ENCODE measurements at places on chromosomes 16 and 17. TPM values are rescaled to one million over a fixed set of nuclear protein-coding genes. Genes with fewer than 3 reads are reported as not detected.

GRCh38 chr17:4110152-4110551 is 32.7 kb downstream of the ZZEF1 start:
- DNase-seq: peak; percentile 38

- DNase-seq: peak; percentile 27
Measured at GRCh38 chr17:68732301-68732749, 131.2 kb upstream of the FAM20A start.

- no peak for DNase-seq
Measured at GRCh38 chr17:67435122-67435521, 58.0 kb downstream of the PITPNC1 start.

- peak; percentile 94 for DNase-seq
Measured at GRCh38 chr16:54286366-54287130, at the start of gene IRX3. IRX3 (minus strand) TSS chr16:54286787; CDS start chr16:54286050, 737 bp downstream.

Gene WNK4
- total RNA-seq: 0.75 TPM

Gene YPEL3
- total RNA-seq: 9.5 TPM

DNA sequence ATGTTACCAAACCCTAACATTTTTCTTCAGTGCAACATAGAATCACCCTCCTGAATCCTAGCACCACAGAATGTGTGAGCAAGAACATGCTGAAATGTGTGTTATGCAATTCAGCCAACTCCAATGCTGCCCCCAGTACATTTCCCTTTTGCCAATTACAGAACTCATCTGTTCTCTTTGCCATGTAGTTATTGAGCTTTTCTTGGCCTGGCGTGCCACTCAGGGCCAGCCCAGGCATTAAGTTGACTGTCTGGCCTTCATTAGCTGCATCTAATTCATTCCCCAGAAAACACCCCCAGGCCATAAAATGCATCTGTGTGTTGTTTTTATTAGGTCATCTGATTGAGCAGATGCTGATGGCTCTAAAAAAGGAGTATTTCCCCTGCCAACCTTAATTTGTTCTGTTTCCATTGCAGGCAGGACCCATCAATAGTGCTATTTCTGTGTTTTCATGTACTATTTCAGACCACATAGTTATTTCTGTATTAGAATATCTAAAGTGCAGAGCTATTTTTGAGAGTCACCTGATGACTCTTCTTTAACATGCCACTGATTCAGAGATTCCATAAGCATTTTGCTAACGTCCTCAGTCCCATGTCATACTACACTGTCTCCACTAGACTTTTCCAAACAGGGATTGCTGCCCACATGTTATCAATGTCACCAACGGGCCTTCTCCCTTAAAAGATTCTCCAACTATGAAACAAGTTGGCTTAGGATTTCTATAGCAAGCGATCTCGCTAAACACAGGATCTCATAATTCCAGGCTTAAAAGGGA is 969.7 kb downstream of the CDH11 start:
- DNase-seq: no peak

GRCh38 chr16:82037666-82038065 is 2.6 kb downstream of the HSD17B2 start:
- DNase-seq: no peak

- DNase-seq: peak; percentile 33
Measured at GRCh38 chr17:6641247-6641863, 495 bp downstream of the TXNDC17 start.

GRCh38 chr16:85293904-85294642 is 181.8 kb upstream of the CIBAR2 start:
- no peak for DNase-seq

DNA sequence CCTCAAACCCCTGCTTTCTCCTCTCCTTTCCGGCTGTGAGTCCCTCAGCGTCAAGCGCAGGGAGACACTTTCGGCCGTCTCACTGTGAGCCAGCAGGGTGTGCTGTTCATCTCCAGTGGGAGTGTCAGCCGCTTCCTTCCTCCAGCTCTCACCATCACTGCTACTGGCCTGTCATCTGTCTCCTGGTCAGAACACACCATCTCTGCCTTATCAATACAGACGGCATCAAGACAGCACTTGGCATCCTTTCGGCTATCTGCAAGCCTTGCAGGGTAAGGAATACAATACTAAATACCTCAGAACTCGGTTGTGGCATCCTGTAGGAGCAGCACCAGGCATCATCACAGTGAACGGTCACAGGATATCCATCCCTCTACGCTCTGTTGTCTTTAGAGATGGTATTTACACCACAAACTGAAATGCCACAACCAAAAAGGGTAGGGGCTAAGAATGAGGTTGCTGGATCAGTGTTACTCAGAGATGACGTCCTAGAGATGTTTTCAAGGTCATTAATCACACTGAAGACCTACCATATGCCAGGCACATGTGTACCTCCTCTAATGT is 20.7 kb upstream of the CMTM4 start:
- no peak for DNase-seq

GRCh38 chr17:73938706-73939105 is 264.8 kb upstream of the RPL38 start:
- no peak for DNase-seq

Gene CD300C
- total RNA-seq: not detected

Gene GLTPD2
- not detected for total RNA-seq

DNA sequence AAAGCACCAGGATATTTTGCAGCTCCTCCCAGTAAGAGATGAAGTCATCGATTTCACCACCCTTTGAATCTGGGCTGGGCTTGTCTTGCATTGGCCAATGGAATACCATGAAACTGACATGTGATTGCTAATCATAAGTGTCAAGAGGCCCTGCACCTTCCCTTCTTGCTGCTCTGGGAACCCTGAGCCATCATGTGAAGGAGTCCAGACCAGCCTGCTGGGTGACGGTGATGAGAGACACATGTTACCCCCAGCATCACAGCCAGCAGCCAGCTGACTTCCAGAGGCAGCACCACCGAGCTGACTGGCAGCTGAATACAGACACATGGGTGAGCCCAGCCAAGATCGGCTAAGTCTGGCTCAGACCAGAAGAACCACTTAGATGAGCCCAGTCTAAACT is 43.6 kb upstream of the CACNG4 start:
- DNase-seq: no peak
